GM12878 (cell line): ENCODE measurements at places on chromosomes 1 and 21. TPM values are rescaled to one million over a fixed set of nuclear protein-coding genes. Genes with fewer than 3 reads are reported as not detected.

The LCE1A gene
- not detected in 2 replicates for polyA plus RNA-seq

The FAM151A gene
- polyA plus RNA-seq, result not detected in 2 replicates

The BTG3 gene
- 46.1 and 47.5 TPM in 2 replicates for polyA plus RNA-seq

The RAVER2 gene
- polyA plus RNA-seq, result 0.09 TPM in 1 of 2 replicates, not detected in the other

The APH1A gene
- polyA plus RNA-seq, result 37.0 and 38.7 TPM in 2 replicates

The LCE1C gene
- 2.5 and 3.0 TPM in 2 replicates for polyA plus RNA-seq

The KRTAP20-4 gene
- polyA plus RNA-seq, result not detected in 2 replicates
